CD4-positive, alpha-beta T cell treated with Interleukin-21 for 1 hour (primary cell): ENCODE measurements at places on chromosomes 2 and 18.

DNA sequence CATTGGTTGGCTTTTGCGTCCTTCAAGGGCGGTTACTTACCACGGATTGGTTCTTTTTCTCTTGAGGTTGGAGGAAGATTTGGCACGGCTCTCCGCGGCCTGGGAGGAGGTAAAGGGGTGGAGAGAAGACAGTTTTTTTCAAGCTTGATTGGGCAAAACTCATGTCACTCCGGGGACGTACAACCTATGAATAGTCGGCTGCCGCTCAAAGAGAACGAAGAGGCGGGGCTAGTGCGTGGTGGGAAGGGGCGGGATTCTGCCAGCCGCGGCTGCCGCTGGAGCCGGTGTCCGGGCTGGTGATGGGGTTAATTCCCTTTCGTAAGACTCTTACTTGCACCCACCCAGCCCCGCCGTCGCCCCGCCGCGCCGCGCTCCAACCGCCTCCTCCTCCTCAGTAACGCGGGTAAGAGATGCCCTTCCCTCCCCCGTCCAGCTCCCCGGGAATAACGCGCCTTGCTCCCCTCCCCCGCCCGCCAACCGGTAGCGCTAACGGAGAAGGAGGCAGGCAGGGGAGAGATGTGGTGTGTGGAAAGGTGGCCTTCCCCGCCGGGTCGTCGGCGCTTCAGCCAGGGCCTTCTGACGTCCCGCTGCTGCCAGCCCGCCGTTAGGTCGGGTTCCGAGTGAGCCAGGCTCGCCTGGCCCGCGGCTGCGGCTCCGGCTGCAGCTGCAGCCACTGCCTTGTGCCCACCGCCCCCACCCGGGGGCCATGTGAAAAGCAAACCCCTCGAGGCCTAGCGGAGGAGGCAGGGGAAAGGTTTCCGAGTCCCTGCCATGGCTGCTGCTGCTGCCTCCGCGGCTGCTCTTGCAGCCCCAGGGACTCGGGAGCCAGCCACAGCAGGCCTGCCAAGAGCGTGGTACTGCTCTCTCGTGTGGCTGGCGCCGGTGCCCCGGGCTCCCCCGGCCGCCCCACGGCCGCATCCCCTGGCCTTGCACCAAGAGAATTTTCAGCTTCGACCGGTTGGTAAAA is at the start of gene R3HDM1:
TSS of gene R3HDM1 (plus strand) at position 254 of the 967 bp plus-strand sequence. CDS start 73,362 bp downstream, outside the sequence.
- DNase-seq: peak; percentile 99

GRCh38 chr2:208586516-208586915 is 179.9 kb downstream of the PTH2R start:
- DNase-seq: no peak

- no peak for DNase-seq
These were observed 61.8 kb upstream of the CHRNA1 start for GRCh38 chr2:174826051-174826450.

GRCh38 chr2:54597153-54597848 is 126.2 kb upstream of the EML6 start:
- no peak for DNase-seq

GRCh38 chr2:20931346-20931745 is 108.4 kb upstream of the LDAH start:
- DNase-seq: no peak

DNA sequence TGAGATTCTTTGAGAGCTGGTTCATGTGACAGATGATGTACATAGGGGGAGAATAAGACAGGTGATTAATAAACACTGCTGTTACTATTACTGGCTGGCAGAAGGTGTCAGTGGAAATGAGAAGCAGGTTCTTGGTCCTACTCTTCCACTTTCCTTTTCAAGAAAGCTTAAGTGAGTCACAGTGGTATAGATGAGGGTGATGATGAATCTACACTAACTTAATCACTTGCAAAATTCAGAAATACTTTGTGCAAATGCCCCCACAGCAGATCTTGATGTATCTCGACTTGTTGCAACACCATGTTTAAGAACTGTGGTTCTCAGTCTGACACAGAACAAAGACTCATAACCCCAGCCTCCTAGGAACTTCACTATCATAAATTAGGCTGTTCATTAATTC is 35.9 kb upstream of the MGAT5 start:
- peak; percentile 37 for DNase-seq

DNA sequence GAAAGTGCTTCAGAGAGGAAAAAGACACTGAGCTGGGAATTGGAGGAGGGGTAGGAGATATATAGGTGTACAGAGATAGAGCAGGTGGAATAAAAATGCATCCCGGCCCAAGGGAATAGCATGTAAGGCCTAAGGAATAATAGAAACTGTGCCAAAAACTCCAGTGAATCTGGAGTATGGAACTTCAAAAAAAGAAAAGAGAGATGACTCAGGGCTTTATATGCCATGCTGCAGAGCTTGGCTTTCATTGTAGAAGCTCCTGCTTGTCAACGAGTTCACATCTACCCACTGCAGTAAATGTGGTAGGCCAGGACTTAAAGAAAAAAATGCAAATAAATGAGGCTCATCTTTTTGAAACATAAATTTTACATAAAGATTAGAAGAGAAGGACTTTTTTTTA is 131.8 kb downstream of the MREG start:
- no peak for DNase-seq

- no peak for DNase-seq
These were observed 17.6 kb upstream of the EPG5 start for GRCh38 chr18:45984546-45985235.

DNA sequence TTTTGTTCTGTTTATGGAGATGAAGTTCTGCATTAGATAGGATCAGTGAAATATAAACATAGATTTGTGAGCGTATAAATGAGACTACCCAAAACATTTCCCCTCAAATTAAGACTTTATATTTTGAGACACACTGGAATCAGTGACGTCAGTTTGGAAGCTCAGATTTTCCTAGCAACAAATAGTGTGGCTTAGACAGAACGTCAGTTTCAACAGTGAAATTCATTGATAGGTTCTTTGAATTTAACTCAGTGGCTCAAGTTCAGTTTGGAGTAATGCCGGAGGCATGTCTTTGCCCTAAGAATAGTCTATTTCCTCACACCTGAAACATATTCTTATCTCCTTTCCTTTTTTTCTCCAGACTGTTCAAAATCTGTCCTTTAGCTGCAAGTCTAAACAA is 113.6 kb upstream of the ARHGAP15 start:
- no peak for DNase-seq

GRCh38 chr18:48982266-48982665 is 31.5 kb upstream of the SMAD7 start:
- no peak for DNase-seq
